ENCODE measurements at places on chromosomes 6 and 20.
A peak's percentile ranks its signal among the peaks of the same experiment; 100 is the strongest.

DNA sequence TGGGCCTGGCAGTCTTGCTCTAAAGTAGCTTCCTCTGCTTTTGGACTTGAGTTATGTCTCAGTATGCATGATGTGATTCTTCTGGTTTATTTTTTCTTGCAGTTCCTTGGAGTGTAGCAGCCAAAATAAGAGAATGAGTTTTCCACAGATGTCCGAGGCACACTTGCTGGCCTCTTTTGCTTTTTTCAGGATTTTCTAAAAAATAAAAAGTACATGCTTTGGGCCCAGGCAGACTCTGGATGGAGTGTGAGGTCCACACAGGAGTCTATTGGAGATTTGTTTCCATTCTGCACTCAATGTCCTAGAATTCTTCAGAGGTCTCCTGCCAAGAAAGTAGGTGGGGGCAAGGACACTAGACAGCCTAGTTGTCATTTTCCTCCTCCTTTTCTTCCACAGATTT lies 477.6 kb downstream of the EPM2A start:
- H3K27ac ChIP-seq: peak overlapping the region; percentile 25
- peaks cover 21% of the 10 kb centered on the region for H3K4me1 ChIP-seq
- no peak overlapping the region for H3K4me3 ChIP-seq

DNA sequence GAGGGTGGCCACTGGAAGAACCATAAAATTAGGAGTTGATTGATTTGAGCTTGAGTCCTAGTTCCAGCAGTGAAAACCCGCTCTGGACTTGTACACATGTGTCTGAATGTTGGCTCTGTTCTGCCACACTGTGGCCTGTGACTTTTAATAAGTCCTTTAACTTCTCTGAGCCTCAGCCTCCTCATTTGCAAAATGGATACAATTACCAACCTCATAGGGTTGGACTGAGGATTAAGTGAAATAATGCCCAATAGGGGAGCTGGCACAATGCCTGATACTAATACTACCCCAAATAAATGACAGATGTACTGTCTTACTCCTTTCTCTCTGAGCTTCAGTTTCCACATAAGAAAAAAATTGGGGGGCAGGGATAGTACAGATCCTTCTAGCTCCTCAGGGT lies 92.6 kb upstream of the RIPOR2 start:
- H3K27ac ChIP-seq: no peak overlapping the region
- no peaks in the 10 kb centered on the region for H3K36me3 ChIP-seq
- H3K27me3 ChIP-seq: peaks cover 3% of the 10 kb centered on the region
- DNase-seq: no peak
- H3K4me3 ChIP-seq: no peak overlapping the region

DNA sequence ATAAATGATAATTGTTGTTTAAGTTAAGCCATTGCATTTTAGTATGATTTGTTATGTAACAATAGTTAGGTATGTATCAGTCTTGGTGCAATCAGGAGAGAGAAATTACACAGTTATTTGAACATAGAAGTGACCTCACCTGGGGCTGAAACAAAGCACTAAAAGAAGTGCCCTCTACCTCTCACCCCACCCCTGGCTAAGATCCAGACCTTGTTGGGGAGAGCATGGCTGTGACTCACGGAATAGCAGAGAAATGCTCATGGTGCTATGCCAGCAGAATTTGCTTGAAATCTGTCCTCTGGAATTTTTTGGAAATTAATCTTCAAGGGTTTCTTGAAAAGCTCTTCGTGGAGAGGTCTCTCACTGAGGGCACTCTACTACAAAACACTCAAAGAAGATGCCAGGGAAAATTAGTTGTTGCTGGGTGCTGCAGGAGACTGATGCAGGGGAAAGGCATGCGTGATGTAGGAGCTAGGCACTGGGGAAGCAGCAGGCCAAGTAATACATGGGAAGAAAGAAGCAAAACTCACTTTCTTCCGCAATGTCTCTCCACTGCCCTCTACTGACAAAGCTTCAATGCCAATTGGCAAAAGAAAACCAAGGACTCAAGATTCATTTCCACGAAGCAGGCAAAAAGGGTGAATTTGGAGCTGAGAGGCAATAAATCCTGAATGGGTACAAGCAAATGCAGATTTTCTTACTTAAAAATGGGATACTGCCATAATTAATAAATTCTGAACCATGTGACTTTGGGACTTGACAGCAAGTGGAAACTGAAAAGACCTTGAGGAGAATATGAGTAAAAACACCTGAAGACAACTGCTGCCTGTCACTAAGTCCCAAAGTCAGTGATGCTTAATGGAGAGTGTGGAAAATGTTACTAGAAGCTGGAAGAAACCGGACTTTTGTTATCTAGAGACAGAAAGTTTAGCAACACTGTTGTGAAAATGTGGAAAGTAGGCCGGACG lies 136.3 kb upstream of the ZNF184 start:
- H3K4me1 ChIP-seq: peaks cover 14% of the 10 kb centered on the region
- DNase-seq: peak; percentile 33
- H3K36me3 ChIP-seq: no peaks in the 10 kb centered on the region
- no peak overlapping the region for H3K27ac ChIP-seq
- H3K4me3 ChIP-seq: no peak overlapping the region

- H3K36me3 ChIP-seq: no peaks in the 10 kb centered on the region
- H3K4me3 ChIP-seq: no peak overlapping the region
- peaks cover 26% of the 10 kb centered on the region for H3K27me3 ChIP-seq
- no peak for DNase-seq
- H3K4me1 ChIP-seq: no peaks in the 10 kb centered on the region
- no peak overlapping the region for H3K27ac ChIP-seq
These were observed 11.2 kb upstream of the MMP24 start for GRCh38 chr20:35215066-35215956.

- H3K4me1 ChIP-seq: peaks cover 87% of the 10 kb centered on the region
- H3K4me3 ChIP-seq: no peak overlapping the region
- no peaks in the 10 kb centered on the region for H3K27me3 ChIP-seq
- no peak for DNase-seq
These were observed 57.5 kb downstream of the JARID2 start for GRCh38 chr6:15303162-15303919.

- peaks cover 29% of the 10 kb centered on the region for H3K27me3 ChIP-seq
- H3K4me3 ChIP-seq: no peak overlapping the region
- H3K36me3 ChIP-seq: no peaks in the 10 kb centered on the region
- DNase-seq: no peak
These were observed 152.8 kb downstream of the NFATC2 start for GRCh38 chr20:51389543-51390264.

- peaks cover 10% of the 10 kb centered on the region for H3K27me3 ChIP-seq
- no peak overlapping the region for H3K27ac ChIP-seq
- peaks cover 5% of the 10 kb centered on the region for H3K4me1 ChIP-seq
- no peak overlapping the region for H3K4me3 ChIP-seq
These were observed 14.1 kb upstream of the THBD start for GRCh38 chr20:23063581-23063980.

DNA sequence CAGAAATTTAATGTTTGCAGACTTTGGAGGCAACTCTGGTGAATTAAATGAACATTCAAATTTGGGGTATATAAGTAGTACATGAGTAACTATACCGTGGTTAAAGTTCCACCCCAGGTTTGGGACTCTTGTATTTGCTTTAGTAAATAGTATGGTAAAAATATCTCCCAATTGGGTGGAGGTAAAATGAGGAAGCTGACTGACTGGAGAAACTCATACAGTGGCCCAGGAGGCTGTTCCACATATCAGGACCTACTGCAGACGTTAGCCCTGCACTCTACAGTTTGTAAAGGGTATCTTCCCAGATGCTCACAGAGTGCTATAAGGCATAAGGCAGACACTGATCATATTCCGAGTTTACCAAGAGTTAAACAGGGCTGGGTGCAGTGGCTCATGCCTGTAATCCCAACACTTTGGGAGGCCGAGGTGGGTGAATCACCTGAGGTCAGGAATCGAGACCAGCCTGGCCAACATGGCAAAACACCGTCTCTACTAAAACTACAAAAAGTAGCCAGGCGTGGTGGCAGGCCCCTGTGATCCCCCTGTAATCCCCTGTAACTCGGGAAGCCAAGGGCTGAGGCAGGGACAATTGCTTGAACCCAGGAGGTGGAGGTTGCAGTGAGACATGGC lies 53.7 kb downstream of the CPXM1 start:
- DNase-seq: no peak
- no peak overlapping the region for H3K4me3 ChIP-seq
- H3K36me3 ChIP-seq: no peaks in the 10 kb centered on the region
- H3K27ac ChIP-seq: no peak overlapping the region
- H3K4me1 ChIP-seq: peaks cover 19% of the 10 kb centered on the region
- peaks cover 100% of the 10 kb centered on the region for H3K27me3 ChIP-seq

- H3K4me3 ChIP-seq: no peak overlapping the region
- DNase-seq: no peak
- no peaks in the 10 kb centered on the region for H3K4me1 ChIP-seq
- peaks cover under 1% of the 10 kb centered on the region for H3K36me3 ChIP-seq
These were observed 165.3 kb upstream of the PREP start for GRCh38 chr6:105568142-105568541.

GRCh38 chr6:123417535-123417934 lies 219.2 kb downstream of the TRDN start:
- DNase-seq: no peak
- no peaks in the 10 kb centered on the region for H3K27me3 ChIP-seq
- no peak overlapping the region for H3K4me3 ChIP-seq
- no peak overlapping the region for H3K27ac ChIP-seq

DNA sequence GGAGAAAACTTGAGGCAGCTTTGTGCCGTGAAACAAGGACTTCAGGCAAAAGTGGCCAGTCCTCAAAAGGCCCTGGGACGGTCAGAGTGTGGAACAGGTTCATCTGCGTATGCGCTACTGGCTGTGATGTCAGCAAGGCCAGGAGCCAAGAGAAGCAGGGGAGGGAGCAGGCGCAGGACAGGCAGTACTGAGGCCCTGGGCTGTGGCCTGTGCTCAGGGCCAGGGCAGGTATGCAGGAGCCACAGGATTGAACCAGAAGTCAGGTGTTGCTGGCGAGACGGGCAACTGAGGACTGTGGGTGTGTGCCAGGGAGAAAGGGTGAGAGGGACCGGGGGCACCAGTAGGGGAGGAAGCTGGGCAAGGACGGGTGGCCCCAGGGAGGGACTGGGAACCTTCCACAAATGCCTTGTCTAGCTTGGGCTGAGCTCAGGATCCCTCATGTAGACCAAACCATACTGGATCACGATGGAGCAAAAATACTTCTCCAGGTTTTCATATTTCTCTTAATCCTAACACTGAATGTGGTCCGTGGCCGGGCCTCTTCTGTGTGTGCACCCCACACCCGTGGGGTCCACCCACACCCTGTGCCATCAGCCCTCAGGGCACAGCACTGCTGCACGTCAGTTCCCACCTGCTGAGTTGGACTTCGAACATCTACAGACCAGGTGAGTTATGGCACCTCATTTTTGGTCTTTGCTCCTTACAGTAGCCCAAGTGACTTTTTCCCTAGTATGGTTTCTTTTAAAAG lies 46.9 kb downstream of the GINS1 start:
- no peaks in the 10 kb centered on the region for H3K27me3 ChIP-seq
- DNase-seq: no peak
- no peaks in the 10 kb centered on the region for H3K4me1 ChIP-seq
- H3K27ac ChIP-seq: no peak overlapping the region
- H3K4me3 ChIP-seq: no peak overlapping the region
- H3K36me3 ChIP-seq: peaks cover 76% of the 10 kb centered on the region

- peaks cover 5% of the 10 kb centered on the region for H3K27me3 ChIP-seq
- no peak for DNase-seq
- H3K27ac ChIP-seq: no peak overlapping the region
- peaks cover 35% of the 10 kb centered on the region for H3K4me1 ChIP-seq
- no peaks in the 10 kb centered on the region for H3K36me3 ChIP-seq
- H3K4me3 ChIP-seq: no peak overlapping the region
These were observed 133.7 kb upstream of the GMDS start for GRCh38 chr6:2378891-2379652.

DNA sequence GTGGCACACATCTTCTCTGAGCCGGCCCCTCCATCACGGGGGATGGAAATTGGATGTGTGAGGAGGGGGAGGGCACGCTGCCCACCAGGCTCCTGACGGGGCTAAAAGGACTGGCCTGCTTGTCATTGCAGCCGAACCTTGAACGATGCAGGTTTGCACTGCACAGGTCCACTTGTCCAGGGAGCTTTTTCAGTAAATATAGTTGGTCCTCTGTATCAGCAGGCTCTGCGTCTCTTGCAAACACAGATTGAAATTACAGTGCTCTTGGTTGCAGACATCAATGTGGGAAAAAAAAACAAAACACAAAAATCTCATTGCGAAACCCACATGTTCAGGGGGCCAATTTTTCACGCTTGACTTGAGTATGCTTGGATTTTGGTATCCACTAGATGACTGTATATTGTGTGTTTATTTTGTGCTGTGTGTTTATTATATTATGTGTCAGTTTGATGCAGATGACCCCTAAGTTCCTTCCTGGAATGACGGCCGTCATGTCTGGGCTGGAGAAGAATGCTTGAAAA lies 29.2 kb downstream of the ERMARD start:
- DNase-seq: no peak
- H3K27me3 ChIP-seq: peaks cover 4% of the 10 kb centered on the region
- no peak overlapping the region for H3K27ac ChIP-seq
- peaks cover 47% of the 10 kb centered on the region for H3K36me3 ChIP-seq

GRCh38 chr6:5657684-5658430 lies 348.9 kb downstream of the NRN1 start:
- peaks cover 6% of the 10 kb centered on the region for H3K27me3 ChIP-seq
- no peak for DNase-seq

DNA sequence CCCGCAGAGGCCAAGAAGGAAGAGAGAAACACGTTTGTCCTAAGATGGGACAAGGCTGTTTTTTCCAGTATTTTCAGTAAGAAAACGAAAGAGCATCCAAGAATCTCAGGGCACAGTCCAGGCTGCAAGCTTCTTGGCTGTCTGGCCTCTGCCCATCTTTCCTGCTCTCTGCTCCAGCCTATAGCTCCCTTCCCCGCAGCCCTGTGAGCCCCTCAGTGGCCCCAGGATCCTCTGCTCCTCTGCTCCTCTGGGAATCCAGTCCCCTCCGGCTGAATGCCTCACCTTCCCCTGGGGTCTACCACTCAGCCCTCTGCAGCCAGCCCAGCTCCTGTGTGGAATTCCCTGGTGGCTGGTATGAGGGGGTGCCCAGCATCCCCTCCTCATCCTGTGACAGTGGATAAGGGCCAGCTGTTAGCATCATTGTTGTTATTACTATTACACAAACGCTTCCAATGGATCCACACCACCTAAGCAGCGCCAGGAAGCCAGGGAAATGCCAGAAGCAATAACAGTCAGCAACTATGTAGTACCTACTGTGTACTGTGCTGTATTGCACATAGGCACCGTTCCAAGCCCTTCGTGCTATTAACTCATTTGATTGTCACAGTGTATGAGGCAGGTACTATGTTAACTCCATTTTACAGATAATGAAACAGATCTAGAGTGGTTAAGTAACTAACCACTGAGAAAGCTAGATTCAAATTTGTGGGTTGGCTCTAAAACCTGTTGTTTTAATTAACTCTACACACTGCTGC lies 60.3 kb upstream of the PTPN1 start:
- no peak overlapping the region for H3K4me3 ChIP-seq
- H3K36me3 ChIP-seq: no peaks in the 10 kb centered on the region
- no peak overlapping the region for H3K27ac ChIP-seq
- no peak for DNase-seq
- peaks cover 10% of the 10 kb centered on the region for H3K27me3 ChIP-seq
- H3K4me1 ChIP-seq: peaks cover 21% of the 10 kb centered on the region

GRCh38 chr6:35327349-35328027 lies 14.9 kb upstream of the PPARD start:
- no peak overlapping the region for H3K4me3 ChIP-seq
- H3K4me1 ChIP-seq: peaks cover 7% of the 10 kb centered on the region
- peak; percentile 58 for DNase-seq
- no peaks in the 10 kb centered on the region for H3K36me3 ChIP-seq
- peaks cover 6% of the 10 kb centered on the region for H3K27me3 ChIP-seq

- H3K4me3 ChIP-seq: no peak overlapping the region
- no peak for DNase-seq
- peak overlapping the region; percentile 23 for H3K27ac ChIP-seq
- H3K4me1 ChIP-seq: no peaks in the 10 kb centered on the region
- H3K27me3 ChIP-seq: no peaks in the 10 kb centered on the region
These were observed 89.0 kb downstream of the IPCEF1 start for GRCh38 chr6:154267508-154268106.

Measured in nephron progenitor cell (in vitro differentiated cells).